Muscle of back (tissue), 13 donors: ENCODE measurements at places on chromosomes 7 and 10. TPM values are rescaled to one million over a fixed set of nuclear protein-coding genes. Genes with fewer than 3 reads are reported as not detected.

The OGDHL gene
- 0.30 TPM for polyA plus RNA-seq

The SHTN1 gene
- 6.6 TPM for polyA plus RNA-seq

The ANKRD1 gene
- polyA plus RNA-seq: 96.1 TPM

The PPIA gene
- polyA plus RNA-seq: 825 TPM

The PDZD7 gene
- polyA plus RNA-seq: 1.2 TPM

The HGF gene
- polyA plus RNA-seq: 4.5 TPM

The SFTPA1 gene
- polyA plus RNA-seq: not detected

The TBX20 gene
- polyA plus RNA-seq: not detected

The NUTM2E gene
- 0.42 TPM for polyA plus RNA-seq

The DYNC1I1 gene
- polyA plus RNA-seq: 0.68 TPM

The NAT16 gene
- polyA plus RNA-seq: not detected

The IGF2BP3 gene
- polyA plus RNA-seq: 28.7 TPM

The CTNNA3 gene
- 4.6 TPM for polyA plus RNA-seq

The ERVW-1 gene
- polyA plus RNA-seq: 0.75 TPM

The GPR15LG gene
- polyA plus RNA-seq: not detected

The FXYD4 gene
- 0.31 TPM for polyA plus RNA-seq

The PSD gene
- 11.6 TPM for polyA plus RNA-seq

The CHAT gene
- not detected for polyA plus RNA-seq

The ELN gene
- polyA plus RNA-seq: 97.8 TPM

The NPSR1 gene
- polyA plus RNA-seq: not detected

The PODXL gene
- 83.7 TPM for polyA plus RNA-seq

The SAMD9L gene
- 6.0 TPM for polyA plus RNA-seq

The CFAP69 gene
- 2.2 TPM for polyA plus RNA-seq

The TCAF2 gene
- polyA plus RNA-seq: 16.5 TPM
